Stimulated activated CD8-positive, alpha-beta memory T cell treated with anti-CD3 and anti-CD28 coated beads, Interleukin-15, amount 100 ng/mL, for 4 hours (primary cell): ENCODE measurements at places on chromosomes 16 and 17.

DNA sequence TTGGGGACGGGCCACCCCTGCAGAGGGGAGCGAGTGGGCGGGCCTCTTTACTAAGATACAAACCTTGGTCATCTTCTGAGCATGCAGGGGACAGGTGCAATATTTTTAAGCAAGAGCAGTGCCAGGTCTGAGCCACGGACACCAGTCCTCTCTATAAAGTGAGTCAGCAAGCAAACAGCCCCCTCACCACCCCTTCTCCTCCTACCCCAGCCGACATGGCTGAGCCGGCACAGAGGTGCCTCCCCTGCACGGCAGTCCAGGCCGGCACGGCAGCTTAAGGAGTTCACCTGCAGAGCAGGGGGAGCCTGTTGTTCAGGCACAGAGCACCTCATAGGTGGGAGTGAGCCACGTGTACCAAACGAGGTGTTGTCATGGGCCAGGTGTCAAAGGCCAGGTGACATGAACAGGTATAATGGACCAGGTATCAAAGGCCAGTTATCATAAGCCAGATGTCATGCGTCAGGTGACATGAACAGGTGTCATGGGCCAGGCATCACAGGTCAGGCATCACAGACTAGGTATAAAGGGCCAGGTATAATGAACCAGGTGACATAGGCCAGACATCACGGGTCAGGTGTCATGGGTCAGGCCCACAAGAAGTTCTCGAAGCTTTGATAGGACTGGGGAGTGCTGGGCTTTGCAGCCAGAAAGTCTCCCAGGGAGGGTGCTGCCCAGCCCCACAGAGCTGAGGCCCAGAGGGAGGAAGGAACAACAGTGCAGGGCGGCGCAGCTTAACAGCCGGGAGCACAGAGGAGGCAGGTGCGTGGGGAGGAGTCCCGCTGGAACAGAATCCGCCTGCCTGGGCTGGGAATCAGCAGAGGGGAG lies 42.6 kb upstream of the ZNF469 start:
- DNase-seq: no peak

DNA sequence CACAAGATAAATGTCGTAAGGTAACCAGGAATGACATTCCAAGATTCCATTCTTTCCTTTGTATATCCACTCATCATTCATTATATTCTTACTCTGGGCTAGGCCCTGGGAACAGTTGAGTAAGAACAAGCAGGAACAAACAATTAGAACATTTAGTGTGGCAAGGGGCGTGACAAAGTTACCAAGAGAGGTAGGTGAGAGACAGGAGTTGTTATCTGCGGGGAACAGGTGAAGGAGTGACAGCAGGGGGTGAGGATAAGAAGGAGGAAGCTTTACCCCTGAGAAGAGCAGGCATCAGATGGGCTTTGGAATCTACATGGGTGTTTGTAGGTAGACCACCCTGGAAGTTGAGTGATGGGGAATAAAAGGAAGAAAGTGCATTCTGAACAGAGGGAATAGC lies 568.9 kb downstream of the WWOX start:
- no peak for DNase-seq

DNA sequence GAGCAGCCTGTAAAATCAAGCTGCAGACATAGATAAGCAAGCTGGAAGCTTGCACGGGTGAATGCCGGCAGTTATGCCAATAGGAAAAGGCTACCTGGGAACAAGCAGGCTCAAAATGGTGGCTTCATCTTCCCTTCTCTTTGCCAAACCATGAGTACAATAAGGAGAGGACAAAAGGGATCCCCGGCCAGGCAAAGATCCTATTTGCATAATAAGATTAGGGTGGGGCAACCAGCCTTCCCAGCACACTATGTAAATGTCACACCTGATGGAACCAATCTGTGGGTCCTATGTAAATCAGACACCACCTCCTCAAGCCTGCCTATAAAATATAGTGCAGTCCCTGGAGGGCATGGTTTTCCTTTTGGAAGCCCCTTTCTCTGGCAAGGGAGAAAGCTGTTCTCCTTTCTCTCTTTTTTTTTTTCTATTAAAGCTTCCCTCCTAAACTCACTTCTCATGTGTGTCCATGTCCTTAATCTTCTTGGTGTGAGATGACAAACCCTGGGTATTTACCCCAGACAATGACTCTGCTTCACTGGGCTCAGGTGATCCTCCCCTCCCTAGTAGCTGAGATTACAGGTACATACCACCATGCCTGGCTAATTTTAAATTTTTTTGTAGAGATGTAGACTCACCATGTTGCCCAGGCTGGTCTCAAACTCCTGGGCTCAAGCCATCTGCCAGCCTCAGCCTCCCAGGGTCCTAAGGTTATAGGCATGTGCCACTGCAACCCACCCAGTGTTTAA lies 44.2 kb downstream of the PSMD12 start:
- no peak for DNase-seq

- DNase-seq: no peak
Observed at GRCh38 chr17:80786470-80786869, 205.2 kb upstream of the CHMP6 start.

- DNase-seq: no peak
Observed at GRCh38 chr17:703081-703875, 11.4 kb downstream of the VPS53 start.

- no peak for DNase-seq
Observed at GRCh38 chr17:31548709-31549108, 157.2 kb downstream of the RAB11FIP4 start.

DNA sequence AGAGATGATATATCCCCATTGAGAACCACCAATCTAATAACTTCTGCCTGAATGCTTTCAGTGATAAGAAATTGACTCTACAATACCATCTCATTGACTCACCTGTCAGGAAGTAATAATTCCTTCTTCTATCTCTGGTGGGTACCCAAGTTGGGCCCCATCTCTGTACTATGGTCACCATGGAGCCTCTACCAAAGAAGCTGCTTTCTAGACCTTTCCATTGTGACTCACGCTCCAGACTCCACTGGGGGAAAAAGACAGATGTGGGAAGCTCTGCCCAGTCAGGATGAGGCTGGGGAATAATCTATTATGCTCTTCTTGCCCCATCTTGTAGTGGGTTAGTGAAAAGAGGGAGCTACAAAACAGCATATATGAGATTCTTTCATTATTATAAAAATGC lies 100.4 kb downstream of the COPRS start:
- no peak for DNase-seq

DNA sequence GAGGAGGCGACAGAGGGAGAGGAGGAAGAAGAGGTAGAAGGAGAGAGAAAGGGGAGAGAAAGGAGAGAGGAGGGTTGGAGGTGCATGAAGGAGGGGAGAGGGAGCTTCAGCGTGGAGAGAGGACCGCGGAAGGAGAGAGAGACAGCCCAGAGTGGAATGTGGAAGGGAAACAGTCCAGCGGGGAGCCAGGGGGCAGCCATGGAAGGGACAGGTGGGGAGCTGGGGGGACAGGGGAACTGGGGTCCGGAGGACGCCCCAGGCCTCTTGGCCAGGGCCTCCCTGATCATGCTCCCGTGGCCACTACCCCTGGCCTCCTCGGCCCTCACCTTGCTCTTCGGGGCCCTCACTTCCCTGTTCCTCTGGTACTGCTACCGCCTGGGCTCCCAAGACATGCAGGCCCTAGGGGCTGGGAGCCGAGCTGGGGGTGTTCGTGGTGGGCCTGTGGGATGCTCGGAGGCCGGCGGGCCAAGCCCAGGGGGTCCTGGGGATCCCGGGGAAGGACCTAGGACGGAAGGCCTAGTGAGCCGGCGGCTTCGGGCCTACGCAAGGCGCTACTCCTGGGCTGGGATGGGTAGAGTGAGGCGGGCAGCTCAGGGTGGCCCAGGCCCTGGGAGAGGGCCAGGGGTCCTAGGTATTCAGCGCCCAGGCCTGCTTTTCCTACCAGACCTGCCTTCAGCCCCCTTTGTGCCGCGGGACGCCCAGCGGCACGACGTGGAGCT lies 759 bp downstream of the ASPHD1 start:
- no peak for DNase-seq

GRCh38 chr16:89574681-89575246 lies 794 bp upstream of the CPNE7 start:
- DNase-seq: no peak
